Effector memory CD4-positive, alpha-beta T cell (primary cell): ENCODE measurements at places on chromosomes 3 and 15.

- no peak for DNase-seq
Measured at GRCh38 chr3:145815707-145816413, 345.1 kb downstream of the PLOD2 start.

DNA sequence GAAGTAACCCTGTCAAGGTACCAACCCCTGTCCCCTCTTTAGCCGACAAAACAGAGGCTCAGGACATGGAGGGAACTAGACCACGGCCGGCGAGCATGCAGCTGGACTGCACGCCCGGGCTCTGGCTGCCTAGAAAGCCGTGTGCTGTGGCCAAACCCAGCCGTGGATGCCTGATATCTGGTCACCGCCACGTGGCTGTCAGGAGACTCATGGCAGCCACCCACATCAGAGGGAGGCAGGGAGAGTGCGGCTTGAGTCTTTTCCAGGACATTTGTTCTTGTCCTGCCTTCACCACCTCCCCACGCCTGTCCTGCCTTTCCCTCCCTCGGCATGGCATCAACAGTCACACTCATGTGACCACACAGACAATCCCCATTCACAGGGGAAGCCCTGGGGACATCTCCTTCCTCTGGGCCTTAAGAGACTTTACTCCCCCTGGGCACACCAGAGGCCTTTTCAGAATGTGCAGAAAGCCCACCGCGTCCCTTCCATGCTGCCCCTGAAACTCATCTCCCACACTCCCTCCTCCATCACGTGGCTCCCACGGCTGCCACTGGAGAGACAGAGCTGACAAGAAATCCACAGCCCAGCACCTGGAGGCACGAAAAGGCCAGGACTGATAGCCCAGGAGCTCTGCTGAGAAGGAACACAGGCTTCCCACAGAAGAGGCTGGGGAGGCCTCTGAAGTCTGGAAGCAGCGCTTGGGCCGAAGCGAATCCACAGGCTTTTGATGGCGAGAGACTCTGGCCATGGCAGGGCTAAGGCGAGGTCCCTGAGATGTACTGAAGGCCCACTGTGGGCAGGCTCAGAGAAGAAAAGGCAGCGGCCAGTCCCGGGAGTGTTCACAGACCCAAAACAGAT, 71.2 kb upstream of the IQSEC1 start:
- DNase-seq = no peak

GRCh38 chr15:52220251-52220650, 29.1 kb upstream of the GNB5 start:
- DNase-seq = no peak

- DNase-seq = no peak
Measured at GRCh38 chr3:109545746-109546145, 208.4 kb upstream of the DPPA4 start.

- DNase-seq = no peak
Measured at GRCh38 chr3:136414476-136414875, 164.3 kb downstream of the PCCB start.

DNA sequence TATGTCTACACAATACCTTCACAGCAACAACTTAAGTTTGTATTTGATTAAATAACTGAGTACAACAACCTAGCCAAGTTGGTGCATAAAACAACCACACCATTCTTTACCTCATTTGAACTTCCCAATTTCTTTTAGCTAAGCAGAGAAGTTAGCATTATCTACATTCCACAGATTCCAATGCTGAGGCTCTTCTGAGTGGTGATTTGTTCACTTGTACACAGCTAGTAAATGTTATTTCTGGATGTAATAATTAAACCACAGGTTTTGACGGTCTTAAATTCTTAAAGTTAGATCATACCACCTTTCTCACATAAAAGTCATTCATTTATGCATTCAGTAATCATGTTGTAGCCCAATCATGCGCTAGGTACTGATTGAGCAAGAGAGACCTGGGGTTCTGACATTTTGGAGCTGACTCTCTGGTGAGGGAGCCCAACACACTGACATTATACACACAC, 102.5 kb downstream of the SST start:
- no peak for DNase-seq
